KG1 (cell line): ENCODE measurements at places on chromosomes 13 and 19.

DNA sequence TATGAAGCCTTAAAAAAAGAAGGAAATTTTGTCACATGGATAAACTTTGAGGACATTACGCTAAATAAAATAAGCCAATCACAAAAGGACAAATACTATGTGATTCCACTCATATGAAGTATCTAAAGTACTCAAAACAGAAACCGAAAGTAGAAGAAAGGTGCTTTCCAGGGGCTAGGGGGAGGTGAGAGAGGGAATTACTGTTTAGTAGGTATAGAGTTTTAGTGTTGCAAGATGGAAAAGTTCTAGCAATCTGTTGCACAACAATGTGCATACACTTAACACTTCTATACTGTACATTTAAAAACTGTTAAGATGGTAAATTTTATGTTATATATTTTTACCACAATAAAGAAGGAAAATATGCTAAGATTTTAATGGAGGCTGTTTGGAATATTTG, 83.0 kb downstream of the POLR1D start:
- no peak for DNase-seq

GRCh38 chr19:1450735-1451731, 1.1 kb downstream of the APC2 start:
- no peak for DNase-seq

DNA sequence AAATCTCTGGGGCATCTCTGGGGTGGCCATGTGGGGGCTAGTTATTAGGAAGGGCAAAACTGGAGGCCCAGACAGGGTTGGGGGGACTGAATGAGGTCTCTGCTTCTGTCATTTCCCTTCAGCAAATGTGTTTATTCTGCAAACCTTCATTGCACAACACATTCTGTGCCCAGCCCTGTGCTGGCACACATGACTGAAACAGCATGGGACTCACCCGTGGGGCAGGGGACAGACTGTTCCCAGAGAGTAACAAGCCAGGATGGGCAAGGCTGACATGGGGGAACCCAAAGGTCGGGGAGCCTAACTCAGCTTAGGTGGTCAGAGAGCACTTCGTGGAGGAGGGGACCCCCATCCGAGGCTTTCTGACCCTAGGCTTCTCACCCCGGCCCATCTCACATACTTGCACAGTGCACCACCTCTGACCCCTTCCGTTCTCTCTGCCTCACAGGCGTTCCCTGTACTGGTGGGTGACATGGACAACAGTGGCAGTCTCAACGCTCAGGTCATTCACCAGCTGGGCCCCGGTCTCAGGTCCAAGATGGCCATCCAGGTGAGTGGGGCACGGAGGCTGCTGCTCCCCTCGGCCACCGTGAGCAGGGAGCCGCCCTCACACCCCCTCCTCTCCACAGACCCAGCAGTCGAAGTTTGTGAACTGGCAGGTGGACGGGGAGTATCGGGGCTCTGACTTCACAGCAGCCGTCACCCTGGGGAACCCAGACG, 2.4 kb downstream of the TOMM40 start:
- DNase-seq: no peak

- DNase-seq: no peak
These were observed 850 bp downstream of the DYRK1B start for GRCh38 chr19:39833160-39833463.

DNA sequence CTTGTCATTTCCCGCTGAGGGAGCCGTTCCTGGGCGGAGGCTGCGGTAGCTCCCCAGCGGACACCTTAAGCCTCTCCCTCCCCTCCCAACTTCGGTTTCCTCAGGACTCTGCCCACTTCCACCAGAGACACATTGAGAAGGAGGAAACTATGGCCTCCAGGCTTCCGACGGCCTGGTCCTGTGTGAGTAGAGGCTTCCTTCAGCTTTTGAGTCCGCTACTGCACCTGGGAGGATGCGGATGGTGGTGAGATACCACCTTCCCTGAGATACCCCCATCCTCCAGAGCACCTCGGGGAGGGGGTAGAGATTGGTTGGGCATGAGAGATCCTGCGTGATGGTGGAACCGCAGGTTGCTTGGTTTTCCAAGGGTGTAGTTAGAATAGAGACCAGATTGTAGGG, 955 bp downstream of the ZNF274 start:
- DNase-seq: peak; percentile 44

- peak; percentile 61 for DNase-seq
These were observed 18.8 kb downstream of the RFX1 start for GRCh38 chr19:13987101-13987890.

GRCh38 chr13:46116653-46117502, 12.0 kb upstream of the CPB2 start:
- DNase-seq: no peak

- no peak for DNase-seq
These were observed 5.3 kb downstream of the SHD start for GRCh38 chr19:4284176-4284958.

- no peak for DNase-seq
These were observed 143.2 kb upstream of the ZNF536 start for GRCh38 chr19:30228835-30229524.

GRCh38 chr13:79030513-79030912, 371.6 kb upstream of the OBI1 start:
- DNase-seq: no peak

DNA sequence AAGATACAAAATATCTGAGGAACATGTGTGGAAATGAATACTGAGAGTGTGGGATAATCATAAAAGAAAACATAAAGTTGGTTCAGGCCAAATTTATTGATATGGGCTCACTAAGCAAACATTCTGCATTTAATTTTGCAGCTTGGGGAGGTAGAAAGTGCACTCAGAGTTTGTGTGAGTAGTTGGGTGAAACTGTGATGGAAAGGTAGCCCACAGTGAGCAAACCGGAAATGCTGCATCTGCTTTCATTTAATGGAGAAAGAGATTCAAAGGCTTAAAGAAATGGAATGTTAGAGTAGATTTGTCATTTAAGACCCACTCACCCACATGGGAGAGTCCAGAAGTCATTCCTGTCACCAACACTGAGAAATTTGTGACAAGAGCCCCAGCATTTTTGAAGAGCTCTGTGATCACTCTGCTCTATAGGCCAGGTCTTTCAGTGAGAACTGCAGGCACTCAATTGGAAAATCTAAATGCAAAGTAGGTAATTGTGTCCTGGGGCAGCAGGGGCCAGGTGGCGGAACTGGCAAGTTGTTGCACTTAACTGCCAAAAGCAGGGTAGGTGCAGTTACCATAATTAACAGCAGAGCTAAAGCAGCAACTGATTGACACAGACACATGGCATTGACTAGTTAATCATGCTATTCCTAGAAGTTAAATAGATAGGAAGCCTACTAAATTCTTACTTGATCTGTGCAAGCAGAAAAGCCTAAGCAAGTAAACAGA, 1228.3 kb upstream of the PCDH20 start:
- DNase-seq: no peak

- DNase-seq: no peak
These were observed 5.9 kb downstream of the NFKBIB start for GRCh38 chr19:38905620-38906019.

- no peak for DNase-seq
These were observed at the start of gene CDC42EP5 for GRCh38 chr19:54473071-54473891. CDC42EP5 (minus strand) TSS chr19:54473296; CDS start chr19:54465547, 7,749 bp downstream.

GRCh38 chr13:40197936-40198595, 468.4 kb downstream of the FOXO1 start:
- DNase-seq: no peak

- DNase-seq: no peak
These were observed 9.8 kb downstream of the PLK5 start for GRCh38 chr19:1533510-1534150.

- no peak for DNase-seq
These were observed at the start of gene ATP4B for GRCh38 chr13:113657851-113658741. ATP4B (minus strand) TSS chr13:113658198; CDS start chr13:113658144, 54 bp downstream.

DNA sequence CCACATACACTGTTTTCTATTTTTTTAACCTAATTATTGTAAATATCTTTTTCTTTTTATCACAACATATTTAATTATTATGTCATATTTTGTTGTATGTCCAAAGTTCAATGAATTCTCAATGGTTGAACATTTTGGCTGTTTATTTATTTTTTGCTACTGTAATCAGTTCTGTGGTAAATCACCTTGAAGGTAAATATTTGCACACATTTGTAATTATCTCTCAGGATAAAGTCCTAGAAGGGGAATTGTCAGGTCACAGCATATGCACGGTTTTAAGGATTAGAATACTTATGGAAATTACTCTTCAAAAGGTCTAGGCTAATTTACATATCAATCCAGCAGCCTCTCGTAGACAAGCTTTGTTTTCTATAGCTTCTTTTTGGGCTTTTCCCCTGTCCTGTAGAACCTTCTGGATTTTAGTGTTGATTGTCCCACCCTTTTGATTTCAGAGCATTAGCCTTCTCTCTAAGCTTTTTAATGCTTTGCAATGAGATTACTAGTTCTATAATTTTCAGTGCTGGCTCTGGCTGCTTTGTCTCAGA, 362.6 kb downstream of the KCNRG start:
- DNase-seq: no peak

DNA sequence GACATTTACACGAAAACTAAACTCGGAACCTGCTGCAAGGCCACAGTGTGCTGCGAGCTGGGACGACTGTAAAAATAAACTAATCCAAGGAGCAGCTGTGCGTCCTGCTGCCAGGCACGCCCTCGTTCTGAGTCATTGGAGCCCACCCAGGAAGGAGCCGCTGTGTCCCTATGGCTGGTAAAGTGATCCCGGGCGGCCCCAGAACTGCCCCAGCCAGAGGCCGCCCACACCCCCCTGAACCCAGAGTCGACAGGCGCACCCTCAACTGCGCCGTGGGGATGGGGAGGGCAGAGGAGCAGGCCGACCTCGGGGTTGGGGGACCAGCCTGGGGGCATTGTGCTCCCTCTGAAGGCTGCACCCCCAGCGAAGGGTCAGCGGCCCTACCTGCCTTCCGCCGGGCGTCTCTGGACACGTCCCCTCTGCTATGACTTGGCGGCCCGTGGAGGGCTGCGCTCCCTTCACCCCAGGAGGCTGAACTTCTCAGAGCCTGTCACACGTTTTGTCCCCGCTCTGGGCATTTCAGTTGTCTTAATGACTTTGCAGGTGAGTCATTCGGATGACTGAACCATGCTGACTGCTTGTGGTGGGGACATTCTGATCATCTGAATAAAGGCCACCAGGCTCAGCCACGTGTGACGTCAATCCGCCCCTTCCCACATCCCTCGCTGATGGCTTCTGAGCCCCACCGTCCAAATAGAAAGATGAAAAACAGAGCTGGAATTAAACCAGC, 42.7 kb downstream of the ADPRHL1 start:
- DNase-seq: no peak

GRCh38 chr13:79531542-79532254, 50.7 kb downstream of the NDFIP2 start:
- no peak for DNase-seq

DNA sequence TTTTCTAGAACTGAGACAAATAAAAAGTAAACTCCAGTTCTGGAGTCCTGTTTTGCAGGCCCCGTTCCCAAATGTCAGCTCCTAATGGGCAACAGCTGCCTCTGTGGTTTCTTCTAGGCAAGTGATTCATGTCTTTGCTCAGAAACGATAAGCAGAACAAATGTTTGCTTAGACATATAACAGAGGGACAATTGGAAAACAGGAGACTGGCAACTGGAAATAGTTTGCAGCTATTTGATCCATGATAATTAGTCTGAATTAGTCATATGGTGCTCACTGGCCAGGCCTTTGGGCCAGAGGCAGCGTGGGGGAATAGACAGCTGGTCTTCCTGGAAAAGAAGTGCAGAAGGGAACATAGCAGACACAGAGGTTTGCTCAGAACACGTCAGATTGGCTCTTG, 29.2 kb upstream of the TSHZ3 start:
- no peak for DNase-seq

DNA sequence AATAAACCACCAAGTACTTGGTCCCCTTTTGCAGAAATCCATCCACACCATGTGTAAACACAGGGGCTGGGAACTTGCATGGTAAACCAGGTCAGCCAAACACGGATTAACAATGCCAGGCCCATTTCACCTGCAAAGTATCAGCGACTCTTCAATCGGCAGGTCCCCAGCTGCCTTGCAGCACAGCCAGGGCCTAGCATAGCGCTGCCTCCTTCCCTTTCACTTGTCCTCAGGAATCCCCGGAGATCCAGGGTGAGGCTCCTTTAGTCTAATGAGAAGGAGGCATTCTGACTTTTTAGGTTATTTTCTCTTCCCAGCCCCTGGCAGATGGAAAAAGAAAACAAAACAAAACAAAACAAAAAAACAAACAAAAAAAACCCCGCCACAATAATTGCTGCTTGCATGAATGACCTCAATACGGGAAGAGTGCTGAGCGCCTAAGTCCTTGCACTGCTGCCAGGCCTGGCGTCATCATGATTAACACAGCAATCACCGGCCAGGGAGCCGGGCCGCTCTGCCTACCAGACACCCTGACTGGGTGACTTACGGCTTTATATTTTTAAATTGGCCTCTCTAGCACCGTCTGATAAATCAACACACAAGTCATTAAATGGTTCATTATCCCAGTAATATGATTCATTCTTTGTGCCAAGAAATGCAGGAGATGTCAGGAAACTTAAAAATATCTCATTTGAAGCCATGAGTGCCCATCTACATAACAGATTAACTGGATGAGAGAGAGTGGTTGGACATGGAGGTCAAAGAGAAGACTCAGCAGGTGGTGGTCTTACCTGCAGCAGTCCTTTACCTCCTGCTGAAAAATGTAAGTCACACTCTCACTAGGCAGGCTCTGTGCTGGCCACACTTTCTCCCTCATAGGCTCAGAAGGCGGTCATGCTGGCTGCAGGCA, 692.7 kb downstream of the UQCRFS1 start:
- DNase-seq: no peak

DNA sequence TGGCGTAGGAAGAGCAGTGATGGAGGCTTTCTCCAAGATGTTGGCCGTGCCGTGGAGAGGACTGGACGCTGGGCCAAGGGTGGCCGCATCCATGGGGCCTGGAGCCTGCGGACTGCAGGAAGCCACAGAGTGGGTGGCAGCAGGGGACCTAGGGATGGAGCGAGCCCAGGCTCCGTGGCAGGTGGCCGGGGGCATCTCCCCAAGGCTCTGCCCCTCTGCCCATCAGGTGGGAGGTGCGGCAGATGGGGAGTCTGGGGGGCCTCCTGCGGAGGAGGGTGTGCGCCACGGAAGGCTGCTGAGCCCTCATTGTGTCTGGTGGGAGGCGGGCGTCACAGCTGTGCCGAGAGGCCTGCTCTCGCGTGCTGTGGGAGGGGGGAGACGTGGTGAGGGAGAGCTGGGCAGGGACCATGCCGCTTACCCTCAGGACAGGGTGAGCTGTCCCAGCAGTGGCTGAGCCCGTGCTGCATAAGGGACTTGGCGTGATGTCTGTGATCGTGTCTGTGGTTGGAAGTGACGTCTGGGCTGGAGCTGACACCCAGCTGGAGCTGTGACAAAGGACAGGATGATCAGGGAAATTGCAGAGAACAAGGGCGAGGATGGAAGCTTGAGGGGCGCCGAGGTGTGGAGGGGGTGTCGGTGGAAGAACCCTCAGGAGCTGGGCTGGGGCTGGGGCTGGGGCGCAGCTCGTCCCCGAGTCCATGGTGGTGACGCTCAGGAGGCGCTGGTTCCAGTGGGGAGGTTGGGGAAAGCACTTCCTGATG, 13.4 kb downstream of the MCF2L start:
- DNase-seq: no peak

- DNase-seq: no peak
These were observed 1.1 kb upstream of the PROZ start for GRCh38 chr13:113157206-113157928.

DNA sequence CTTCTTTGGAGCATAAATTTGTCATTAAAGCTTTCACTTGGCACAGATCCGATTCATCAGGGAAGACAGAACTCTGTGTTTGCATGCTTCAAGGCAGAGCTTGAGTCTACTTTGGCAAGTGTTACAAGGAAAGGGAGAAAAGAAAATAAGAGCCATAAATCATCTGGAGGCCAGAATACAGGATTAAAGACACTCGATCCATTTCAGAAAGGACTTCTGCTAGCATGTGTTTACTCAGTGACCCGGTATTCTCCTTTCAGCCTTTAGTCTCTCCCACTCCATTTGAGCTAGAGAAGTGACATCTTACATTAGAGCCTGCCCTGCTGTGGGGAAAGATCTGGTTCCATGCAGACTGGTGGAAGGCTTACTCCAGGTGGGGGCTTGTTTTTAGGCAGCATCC, 306.4 kb downstream of the KLF5 start:
- no peak for DNase-seq
